ENCODE measurements at places on chromosomes 1 and 21.

DNA sequence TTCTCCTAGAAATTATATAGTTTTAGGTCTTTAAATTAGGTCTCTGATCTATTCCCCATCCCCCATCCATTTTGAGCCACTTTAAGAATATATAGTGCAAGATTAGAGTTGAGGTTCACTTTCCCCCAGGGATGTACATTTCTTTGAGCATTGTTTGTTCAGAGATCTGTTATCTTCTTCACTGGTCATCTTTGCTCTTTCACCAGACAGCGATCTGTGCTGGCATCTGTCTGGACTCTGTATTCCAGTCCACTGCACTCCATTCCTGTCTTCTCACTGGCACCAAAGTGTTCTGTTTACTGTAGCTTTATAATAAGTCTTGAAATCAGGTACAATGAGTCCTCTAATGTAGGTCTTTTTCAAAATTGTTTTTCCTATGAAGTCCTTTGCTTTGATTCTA is 112.5 kb downstream of the PCBP3 start:
- DNase-seq, result no peak

DNA sequence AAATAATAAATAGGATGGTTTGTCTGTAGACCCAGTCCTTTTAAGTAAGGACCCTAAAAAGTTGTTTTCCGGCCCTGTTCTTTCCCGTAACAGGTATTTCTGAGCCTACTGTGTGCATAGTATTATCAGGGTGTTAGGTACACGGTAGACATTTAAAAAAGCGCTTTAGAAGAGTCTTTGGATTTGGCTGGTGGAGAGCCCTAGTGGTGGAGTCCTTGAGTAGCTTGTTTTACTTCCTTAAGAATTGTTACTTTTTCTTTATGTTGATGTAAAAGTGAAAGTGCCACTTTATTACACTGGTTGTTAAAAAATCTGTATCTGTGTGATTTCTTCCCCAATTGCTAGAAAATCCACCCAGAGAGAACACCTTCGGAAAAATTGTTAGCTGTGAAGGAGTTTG is 36.8 kb downstream of the SMYD2 start:
- no peak for DNase-seq

GRCh38 chr1:200873116-200873670 is 412 bp downstream of the GPR25 start:
- DNase-seq, result no peak

GRCh38 chr1:68120136-68120791 is 69.8 kb upstream of the DIRAS3 start:
- peak; percentile 45 for DNase-seq

DNA sequence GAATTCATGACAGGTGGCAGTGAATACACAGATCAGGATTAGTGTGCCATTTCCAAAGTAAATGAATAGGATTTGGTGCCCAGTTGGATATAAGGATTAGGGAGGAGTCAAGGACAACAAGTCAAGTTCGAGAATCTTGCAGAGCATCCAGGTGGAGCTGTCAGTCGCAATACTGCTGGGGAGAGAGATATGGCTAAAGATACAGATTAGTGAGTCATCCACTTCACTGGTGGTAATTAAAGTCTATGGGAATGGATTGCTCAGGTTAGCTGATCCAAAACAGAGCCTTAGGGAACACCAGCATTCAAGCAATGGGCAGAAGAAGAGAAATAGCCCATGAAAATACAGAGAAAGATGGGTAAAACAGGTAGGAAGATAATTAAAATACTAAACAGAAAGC is 26.8 kb downstream of the BCAS2 start:
- no peak for DNase-seq

DNA sequence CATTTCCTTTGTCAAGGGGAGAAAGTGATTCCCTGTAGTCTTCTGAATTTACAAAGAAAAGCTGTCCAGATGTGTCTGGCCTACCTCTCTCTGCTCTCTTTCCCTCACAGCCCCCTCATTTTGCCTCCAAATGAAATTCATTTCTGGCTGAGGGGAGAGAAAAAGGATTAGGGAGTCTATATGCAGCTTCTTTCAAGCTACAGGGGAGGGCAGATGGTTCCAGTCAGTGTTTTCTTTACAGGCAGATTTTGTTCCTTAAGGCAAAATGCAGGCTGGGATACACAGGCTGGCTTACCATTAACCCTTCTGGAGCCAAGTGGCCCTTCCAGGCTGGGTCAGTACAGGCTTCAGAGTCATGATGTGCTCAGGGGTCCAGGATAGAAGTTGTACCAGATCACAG is 198.1 kb upstream of the USP24 start:
- DNase-seq, result no peak

GRCh38 chr1:40185951-40186864 is 25.0 kb downstream of the RLF start:
- DNase-seq, result no peak

DNA sequence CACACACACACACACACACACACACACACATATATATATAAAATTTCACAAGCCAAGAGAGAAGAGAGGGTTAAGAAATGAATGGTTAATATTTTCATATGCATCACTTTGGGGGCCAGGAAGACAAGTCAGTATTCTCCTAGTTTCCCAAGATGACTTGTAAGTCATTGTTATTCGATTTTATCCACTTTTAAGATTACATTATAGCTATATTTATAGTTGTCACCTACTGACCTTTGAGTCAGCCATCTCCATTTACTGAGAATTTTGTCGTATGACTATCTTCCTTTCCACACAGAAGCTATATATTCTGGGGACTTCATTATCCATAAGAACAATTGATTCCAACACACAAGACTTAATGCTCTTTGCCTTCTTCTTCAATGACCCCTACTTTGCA is 8.9 kb downstream of the LYST start:
- DNase-seq, result no peak

DNA sequence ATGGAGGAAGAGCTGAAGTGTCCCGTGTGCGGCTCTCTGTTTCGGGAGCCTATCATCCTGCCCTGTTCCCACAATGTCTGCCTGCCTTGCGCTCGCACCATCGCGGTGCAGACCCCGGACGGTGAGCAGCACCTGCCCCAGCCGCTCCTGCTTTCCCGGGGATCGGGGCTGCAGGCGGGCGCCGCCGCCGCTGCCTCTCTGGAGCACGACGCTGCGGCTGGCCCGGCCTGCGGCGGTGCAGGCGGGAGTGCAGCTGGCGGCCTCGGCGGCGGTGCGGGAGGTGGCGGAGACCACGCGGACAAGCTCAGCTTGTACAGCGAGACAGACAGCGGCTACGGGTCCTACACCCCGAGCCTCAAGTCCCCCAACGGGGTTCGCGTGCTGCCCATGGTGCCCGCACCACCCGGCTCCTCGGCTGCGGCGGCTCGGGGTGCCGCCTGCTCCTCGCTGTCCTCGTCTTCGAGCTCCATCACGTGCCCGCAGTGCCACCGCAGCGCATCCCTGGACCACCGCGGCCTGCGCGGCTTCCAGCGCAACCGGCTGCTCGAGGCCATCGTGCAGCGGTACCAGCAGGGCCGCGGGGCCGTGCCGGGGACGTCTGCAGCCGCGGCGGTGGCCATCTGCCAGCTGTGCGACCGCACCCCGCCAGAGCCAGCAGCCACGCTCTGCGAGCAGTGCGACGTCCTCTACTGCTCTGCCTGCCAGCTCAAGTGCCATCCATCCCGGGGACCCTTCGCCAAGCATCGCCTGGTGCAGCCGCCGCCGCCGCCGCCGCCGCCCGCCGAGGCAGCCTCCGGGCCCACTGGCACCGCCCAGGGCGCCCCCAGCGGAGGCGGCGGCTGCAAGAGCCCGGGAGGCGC is 1.3 kb downstream of the TRIM67 start:
- DNase-seq, result no peak

- DNase-seq, result peak; percentile 34
Measured at GRCh38 chr1:93180723-93181613, at the start of gene CCDC18. CCDC18 (plus strand) TSS chr1:93180724; CDS start chr1:93183362, 2,638 bp downstream.

- DNase-seq, result no peak
Measured at GRCh38 chr21:39073063-39073462, 110.2 kb downstream of the PSMG1 start.

DNA sequence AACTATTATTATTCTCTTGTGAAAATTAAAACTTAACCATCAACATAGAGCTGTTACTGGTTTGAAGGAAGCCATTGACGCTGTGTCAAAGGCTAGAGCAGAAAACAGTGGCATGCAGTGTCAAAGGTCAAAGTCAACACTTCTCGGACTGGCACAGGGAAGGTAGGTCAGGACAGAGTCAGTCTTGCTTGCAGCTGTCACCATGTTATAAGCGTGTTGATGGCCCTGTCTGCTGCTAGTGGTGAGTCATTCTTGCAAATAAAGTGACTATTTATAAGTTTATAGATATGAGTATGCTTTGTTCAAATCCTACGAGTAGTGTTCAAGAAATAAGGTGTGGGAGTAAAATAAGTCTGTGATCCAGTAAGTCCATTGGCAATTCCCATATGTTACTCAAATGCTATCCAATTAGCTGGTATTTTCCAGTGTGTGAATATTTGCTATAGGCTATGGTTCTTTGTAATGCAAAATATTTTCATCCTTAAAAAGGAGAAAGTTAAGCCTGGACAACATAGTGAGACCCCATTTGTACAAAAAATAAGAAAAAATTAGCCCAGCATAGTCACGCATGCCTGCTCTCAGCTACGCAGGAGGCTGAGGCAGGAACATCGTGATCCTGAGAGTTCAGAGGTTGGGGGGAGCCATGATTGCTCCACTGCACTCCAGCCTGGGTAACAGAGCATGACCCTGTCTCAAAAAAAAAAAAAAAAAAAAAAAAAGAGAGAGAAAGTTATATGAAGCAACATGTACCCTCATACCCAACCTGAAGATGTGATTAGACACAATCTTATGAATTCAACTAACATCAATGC is 26.3 kb upstream of the TINAGL1 start:
- DNase-seq, result no peak

DNA sequence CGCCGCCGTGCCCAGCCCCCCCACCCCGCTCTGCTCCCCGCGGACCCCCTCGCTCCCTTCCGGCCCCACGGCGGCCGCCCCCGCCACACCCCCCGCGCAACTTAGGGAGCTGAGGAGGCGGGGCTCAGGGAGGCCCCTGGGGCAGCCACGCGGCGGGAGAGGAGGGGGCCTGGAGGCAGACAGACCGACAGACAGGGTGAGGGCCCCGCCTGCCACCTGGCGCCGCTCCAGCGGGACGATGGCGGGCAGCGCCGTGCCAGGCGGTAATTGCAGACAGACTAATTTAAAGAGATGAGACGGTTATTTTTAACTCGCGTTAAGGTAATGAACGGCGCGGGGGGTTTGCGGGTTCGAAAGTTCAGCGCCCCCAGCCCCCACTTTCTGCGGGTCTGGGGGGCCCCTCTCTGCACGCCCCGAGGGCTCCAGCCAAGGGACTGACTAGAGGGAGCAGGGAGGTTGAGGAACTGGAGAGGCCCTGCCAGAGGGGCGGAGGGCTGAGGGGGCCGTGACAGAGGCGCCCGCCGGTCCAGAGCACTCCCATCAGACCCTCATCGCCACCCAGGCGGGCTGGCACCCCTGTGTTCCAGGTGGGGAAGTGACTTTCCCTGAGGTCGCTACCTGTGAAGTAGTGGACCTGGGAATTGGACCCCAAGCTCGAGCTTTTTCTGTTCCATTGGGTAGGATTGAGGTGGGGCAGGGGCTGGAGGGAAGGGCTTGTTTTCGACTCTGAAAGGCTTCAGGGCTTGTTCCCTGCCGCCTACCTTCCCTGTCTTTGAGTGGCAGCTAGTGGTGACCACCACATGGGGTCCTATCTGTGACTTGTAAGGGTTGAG is 5.4 kb downstream of the FOXO6 start:
- DNase-seq, result peak; percentile 97

DNA sequence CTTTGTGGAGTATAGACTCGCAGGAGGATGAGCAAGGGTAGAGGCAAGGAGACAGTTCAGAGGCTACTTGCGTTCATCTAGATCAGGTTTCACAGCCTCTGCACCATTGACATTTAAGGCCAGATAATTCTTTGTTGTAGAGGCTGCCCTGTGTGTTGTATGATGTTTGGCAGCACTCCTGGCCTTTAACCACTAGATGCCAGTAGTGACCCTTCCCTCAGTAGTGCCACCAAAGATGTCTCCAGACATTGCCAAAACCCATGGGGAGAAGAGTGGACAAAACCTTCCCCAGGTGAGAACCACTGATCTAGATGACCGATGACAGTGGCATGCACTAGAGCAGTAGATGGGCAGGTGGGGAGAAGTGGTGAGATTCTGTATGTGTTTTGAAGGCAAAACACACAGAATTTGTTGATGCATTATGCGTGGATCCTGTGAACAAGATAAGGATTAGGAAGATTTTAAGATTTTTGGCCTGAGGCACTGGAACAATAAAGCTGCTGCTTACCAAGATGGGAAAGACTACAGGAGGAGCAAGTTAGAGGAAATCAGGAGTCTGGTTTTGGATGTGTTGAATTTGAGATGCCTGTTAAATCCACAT is 9.9 kb upstream of the COG2 start:
- peak; percentile 56 for DNase-seq

DNA sequence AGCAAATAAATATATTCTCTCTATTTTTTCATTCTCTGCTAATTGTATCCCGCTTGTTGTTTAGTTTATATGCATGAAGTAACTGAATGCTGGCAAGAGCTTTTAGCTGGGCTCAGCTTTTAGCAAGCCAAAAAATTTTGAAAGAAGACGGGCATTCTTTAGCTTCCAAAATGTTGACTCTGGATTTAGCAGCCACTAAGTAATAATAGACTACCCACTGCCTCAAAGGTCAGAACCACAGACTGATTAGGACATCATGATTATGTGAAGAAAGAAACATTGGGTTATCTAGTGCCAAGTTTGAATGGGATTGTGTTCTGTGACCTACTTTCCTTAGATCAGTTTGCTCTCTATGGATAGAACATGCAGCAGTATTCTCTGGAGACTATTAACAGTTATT is 80.3 kb upstream of the DPH5 start:
- no peak for DNase-seq

- no peak for DNase-seq
Measured at GRCh38 chr1:67792741-67793458, 40.4 kb downstream of the GNG12 start.

DNA sequence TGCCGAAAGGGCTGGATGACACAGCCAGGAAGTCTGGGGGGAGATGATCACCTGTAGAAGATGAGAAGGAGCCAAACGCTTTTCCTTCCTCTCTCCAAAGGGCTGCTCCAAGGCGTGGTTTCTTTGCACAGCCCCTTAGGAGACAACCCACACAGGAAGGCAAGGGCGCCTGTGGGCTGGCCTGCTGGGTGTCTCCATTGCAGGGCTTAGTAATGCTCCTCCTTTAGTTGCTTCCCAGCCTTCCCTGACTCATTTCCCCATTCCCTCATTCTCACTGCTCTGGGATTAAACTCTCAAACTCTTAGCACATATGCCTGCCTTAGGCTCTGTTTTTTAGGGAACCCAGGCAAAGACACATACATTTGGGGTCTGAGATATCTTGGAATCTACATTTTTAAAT is 1.7 kb upstream of the CLCA1 start:
- DNase-seq, result no peak
